ENCODE measurements at places on chromosomes 1 and 21.

DNA sequence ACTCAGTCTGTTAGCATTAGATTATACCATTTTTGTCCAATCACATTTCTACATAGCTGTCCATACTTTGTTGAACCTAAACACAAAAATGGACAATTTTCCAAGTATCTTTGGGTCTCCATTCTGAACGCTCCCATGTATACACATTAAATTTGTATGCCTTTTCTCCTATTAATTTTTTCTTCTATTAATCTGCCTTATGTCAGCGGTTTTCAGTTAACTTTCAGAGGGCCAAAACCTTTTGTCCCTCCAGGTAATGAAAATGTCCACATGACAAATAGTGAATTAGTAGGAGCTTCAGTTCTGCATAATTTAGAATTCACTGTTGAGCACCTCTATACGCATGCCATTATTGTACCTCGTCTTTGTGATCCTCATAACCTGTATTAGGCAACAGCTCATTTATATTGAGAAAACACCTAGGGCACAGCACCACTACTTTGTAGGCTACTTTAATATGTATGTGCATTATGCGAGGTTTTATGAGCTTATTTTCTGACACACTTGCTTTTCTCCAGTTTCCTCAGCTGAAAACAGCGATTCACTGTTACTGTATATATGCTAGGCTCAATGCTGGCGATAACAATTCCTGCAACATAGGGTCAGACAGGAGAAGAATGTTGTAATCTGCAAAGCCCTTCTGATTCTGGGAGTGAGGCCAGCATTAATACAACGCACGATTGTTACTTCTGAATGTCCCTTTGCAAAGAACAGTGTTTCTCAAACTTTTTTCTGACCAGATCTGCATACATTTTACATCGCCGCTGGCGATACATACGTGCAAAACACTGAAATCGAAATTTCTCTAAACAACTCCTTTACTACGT lies 1.1 kb upstream of the ABCD3 start:
- no peak for DNase-seq

DNA sequence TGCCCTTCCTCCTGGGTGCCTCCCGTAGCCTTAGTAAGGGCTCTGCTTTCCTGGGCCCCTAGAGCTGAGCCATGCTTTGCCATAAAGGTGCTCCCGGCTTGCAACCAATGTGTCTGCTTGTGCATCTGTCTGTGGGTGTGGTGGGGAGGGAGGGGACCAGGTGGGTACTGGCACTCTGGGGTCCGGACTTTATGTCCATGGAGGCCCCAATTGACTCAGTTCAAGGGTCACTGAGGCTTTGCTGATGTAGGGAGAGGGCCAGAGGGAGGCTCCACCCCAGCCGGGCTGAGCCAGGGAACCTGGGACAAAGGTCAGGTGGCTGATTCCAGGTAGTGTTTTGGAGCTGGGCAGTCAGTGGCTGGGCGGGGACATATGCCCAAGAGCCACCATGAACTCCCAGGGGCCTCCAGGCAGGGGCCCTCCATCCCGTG lies 15.0 kb downstream of the TNFRSF25 start:
- no peak for DNase-seq

DNA sequence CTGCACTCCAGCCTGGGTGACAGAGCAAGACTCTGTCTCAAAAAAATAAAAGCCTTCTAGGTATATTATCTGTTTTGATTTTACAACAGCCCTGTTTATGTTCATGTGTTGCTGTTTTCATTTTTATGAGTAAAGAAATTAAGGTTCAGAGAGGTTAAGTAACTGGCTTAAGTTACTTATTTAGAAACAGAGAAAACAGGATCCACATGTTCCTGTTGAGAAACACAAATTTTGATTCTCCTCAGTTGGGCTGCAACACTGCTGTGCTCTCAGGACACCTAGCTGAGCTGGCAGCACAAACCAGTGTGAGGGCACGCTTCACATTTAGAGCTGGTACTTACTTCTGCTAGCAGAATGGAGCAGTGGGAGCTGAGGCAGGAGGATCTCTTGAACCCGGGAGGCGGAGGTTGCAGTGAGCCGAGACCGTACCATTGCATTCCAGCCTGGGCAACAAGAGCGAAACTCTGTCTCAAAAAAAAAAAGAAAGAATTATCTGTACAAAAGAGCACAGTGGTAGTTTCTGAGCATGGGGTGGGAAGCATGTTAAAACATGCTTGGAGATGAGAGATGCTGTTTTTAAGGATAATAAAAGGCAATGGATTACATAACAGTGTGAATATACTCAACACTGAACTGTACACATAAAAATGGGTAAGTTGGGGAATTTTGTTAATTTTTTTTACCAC lies 2.4 kb downstream of the SPRTN start:
- no peak for DNase-seq

DNA sequence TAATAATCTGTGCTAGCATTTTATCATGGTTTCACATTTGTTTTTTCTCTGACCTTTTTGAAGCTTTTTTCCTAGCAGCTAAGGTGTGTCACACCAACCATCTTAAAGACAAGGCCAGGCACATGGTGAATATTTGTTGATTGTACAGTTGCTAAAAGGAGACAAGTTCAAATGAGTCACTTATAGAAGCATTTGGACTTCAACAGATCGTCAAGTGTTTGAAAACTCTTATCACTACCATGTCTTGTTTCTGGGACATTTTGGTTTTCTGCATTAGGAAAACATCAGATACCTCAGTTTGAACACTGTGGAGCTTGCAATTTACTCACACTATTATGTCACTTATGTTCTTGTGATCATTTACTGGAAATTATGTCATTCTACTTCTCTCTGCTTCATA lies 407.3 kb downstream of the USP25 start:
- DNase-seq: no peak

DNA sequence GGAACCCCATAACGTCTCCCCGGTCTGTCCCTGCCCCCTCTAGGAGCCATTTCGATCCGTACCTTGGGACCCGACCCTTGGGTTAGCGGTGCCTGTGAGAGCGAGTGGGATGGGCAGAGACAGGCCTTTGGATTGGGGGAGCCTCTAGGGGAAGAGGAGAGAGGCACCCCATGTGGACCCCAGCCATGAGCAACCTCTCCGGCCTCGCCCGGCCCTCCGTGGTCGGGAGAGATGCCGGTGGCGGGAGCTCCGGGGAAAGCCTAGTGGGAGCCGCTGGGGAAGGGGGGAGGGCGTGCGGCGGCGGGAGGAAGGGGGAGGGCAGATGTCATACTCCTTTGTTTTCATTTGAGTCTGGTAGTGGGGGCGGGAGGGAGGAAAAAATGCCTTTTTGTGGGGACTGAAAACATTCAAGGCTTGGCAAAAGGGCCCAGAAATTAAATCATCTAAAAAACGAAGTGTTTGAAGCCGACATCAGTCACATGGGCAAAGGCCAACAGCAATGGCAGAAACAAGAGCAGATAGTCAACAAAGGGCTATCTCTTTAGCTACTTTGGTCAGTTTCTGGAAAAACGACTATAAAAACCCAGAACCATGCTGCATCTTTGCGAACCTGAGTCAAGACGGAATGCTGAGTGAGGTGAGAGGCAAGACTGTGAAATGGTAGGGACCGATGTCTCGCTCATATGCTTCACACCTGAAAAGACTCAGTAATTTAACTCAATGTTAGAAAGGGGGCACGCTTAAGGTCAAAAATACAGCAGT lies 758 bp downstream of the PTBP2 start:
- DNase-seq: peak; percentile 55

DNA sequence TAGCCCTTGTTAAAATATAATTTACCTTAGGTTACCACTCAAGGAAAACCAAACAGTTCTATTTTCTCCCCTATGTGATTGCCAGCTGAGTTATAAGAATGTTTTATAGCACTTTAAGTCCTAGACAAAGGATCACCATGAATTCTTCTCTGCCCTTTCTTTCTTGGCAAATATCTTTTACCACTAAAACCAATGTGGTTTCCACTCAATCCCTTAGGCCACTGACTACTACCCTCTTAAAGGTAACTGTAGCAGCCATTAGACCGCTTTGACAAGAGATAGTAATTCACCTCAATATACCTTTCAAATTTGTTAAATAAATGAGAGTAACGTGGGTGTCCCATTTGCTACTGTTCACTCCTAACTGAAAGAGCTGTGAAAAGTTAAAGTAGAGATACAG lies 307.9 kb upstream of the PRMT6 start:
- DNase-seq: no peak

DNA sequence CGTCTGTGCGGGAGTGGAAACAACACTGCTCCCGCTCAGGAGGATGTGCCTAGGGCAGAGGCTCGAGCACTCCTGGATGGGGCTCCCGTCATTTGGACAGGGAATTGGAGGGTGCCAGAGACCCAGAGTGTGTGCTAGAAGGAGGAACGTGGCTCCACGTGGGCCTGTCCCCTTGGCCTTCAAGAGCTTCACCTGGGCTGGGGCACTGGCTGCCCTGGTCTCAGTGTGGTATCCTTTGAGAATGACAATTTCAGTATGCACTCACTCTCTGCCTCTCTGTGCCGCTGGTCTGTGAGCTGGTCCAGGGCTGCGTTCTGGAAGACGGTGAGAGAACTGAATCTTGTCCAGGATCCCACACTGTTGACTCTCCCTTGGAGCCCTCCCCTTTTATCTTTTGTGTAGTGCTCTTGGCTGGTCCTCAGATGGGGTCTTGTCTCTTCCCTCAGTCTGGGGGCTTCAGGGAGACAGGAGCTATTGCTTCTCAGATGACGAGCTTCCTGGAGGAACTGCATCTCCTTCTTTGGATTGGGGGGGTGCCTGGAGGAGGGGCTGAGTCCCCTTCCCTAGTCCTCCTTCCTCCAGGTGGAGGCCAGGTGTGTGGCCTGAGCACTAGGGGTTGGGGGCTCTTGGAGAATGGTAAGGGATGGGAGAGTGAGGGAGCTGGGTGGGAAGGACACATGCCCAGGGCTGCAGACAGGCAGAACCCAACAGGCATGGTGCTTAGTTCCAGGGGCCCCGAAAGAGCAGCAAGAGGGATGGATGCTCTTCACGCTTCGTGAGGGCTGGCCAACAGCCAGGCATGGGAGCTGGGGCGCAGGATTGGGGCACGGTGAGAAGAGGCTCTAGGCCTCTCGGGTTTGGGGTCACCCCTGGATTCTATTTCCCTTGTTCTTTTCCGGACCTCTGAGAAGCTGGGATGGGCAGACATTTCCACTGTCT lies 14.8 kb upstream of the ETV3L start:
- DNase-seq: no peak

DNA sequence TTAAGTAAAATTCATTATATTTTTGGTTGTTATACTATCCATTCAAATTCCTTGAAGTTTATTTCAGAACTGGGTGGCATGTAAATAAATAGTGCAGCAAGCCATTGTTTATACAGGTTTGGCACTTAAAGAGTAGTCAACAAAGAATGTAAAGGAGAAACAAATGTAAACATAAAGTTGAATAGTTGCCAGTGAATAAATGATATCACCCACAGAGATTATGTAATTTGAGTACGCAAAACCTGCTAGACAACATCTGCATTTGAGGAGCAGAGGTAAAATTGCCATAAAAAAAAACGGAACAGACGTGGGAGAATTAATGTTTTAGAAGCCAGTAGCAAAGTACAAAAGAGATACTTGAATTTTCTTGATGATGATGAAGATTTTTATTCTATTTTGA lies 111.6 kb downstream of the ADGRL2 start:
- no peak for DNase-seq

GRCh38 chr1:29803486-29803885 lies 567.2 kb downstream of the PTPRU start:
- DNase-seq: no peak

DNA sequence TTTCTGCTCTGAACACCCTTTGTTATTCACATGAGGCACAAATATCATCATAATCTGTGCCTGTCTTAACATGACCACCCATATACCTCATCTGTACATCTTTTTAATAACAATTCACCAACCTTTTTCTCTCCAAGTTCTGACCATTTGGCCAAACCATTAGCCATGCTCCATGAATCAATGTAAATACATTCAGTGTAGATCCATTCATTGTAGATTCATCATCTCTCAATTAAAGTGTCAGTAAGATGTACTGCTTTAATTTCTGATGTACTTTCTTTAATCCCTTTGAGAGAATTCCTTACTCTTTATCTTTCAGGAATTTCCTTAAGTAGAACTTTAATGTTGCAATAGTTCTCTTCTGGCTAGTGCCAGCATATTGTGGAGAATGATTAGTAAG lies 126.2 kb upstream of the LRRC7 start:
- DNase-seq: no peak

- no peak for DNase-seq
Measured at GRCh38 chr1:98402860-98403259, 258.7 kb upstream of the SNX7 start.

- no peak for DNase-seq
Measured at GRCh38 chr1:59669752-59670312, 144.9 kb upstream of the HOOK1 start.

- DNase-seq: no peak
Measured at GRCh38 chr1:223674119-223674890, 8.8 kb upstream of the CAPN8 start.

- no peak for DNase-seq
Measured at GRCh38 chr1:97304366-97304765, 582.8 kb downstream of the PTBP2 start.

DNA sequence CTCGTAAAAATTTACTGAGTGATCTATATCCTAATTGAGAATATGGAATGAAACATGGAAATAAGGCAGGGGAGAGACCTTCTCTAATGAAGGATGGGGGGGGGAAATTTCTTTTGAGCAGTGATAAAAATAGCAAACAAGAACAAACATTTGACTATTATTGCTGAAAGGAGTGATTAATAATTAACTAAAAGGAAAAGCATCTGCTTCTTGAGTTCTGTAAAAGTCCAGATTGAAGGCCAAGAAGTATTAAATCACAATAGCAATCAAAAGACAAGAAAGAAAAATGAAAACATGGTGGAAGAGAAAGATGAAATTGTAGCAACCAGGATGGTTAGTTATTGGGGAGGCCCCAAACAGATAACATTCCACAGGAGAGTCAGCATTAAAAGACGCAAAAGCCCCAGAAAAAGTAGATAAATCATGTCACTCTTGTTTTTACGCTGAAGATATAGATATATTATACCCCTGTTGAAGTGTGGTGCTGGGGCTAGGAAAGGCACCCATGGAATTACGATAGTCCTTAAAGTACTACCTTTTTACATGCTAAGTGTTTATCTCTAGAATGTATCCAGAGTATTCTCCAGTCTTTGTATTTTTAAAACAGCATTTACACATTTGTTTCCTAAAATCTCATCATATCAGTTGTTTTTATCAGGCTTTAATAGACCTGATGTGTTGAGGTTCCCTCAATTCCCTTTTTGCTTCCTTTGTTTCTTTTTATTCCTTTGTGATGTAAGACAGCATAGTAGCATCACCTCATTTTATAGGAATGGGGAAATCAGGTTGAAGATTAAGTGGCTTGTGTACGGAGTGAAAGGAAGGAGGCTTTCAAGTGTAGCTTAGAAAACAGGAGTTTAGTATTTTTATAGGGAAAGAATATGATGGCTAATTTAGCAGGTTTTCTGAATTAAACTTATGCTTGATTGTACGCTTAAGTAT lies 28.9 kb downstream of the DISP1 start:
- DNase-seq: no peak

GRCh38 chr21:36705679-36706481 lies 7.0 kb downstream of the SIM2 start:
- DNase-seq: no peak

DNA sequence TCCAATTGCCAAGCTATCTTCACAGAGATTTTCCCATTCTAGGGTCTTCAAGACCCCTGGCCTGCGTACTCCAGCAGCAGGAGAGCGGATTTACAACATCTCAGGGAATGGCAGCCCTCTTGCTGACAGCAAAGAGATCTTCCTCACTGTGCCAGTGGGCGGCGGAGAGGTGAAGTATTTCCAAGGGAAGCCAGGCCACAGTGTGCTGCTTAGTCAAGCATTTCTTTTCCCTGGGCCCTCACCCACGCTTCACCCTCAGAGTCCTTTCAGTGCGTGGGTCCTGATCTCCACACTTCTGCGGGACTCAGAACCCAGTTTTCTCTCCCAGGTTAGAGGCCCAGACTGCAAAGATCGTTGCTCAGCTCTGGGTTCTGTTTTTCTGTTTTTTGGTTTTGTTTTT lies 13.1 kb downstream of the CDCA8 start:
- no peak for DNase-seq
